A673 (cell line): ENCODE measurements at places on chromosomes 3 and 15.

DNA sequence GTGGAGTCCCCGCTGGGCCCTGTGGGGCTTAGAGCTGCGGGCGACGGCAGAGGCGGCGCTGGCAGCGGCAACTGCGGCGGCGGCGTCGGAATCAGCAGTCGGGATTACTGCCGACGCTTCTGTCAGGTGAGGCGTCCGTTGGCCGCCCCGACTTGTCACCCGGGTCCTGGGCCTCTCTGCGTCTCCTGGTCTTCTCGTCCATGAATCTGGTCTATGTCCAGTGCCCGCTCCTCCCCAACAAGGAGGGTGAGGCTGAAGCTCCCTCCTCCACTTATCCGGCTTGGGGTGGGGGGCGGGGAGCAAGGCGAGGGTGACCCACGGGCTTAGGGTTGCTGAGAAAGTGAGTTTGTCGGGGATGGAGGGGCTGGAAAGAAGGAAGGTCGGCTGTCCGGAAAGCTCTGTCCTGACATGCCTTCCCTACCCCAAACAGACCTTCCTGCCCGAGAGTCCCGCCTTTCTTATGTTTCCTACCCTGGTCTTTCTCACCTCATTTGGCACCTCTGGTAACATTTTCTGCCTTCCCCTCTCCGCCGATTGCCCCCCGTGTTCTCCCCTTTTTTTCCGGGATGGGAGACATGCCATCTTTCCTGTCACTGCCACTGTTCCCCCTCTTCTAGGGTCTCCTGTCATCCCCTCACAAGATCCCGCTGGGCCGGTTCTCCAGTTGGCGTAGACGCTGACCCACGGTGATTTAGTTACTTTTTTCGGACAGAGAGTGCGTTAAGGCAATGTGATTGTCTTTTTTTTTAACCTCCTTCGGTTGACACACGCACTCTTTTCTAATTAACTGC, 520 bp downstream of the ZNF654 start:
- no peak for DNase-seq

- no peak for DNase-seq
Observed at GRCh38 chr3:64380546-64380945, 155.3 kb upstream of the PRICKLE2 start.

DNA sequence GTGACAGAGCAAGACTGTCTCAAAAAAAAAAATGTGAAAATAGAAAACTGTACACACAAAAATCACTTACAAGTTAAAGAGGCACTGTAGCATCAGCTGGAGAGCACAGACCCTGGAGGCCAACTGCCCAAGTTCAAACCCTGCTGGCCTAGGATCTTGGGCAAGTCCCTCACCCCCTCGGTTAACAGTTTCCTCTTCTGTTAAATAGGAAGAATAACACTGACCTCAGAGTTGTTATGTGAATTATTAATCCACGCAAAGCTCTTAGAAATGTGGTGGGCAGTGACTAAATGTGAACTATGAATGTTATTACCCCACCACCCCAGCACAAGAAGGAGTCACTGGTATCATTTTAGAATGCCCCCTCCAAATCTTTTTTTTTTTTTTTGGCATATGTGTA, 11.2 kb downstream of the CIB1 start:
- DNase-seq = no peak

DNA sequence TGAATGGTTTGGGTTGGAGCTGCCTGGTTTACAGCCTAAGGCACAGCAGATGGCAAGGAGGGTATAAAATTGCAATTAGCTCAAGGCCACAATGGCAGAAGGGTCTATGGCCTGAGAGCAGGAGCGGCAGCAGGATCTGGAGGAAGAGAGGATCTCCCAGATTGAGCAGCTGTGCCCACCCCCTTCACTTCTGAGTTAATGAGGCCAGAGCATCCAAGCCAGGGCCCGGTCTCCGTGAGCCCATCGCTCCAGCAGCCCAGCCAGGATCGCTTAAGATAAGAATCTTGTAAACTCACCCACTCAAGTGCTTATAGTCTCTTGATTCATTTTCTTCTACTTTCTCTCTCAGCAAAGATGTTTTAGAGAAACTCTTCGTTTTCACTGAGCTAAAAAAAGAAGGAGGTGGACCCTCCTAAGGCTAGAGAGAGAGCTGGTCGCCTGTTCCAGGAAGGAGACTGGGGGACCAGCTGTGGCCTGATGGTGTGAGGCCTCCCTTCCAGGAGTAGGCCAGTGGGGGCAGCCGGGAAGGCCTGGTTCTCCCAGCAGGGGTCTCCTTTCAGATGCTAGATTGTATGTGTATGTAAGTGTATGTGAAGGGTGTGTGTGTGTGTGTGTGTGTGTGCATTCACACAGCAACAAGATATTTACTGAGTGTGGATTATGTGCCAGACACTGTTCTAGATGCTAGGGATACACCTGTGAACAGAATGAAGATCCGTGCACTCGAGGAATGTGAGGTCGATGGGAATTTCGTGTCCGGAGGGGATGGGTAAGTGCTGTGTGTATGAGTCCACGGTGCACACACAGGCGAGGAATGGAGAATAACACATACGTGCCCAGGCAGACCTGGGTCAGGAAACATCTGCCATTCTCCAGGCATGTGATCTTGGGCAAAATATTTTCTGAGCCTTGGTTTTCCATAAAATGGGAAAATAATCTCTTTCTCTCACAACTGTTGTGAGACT, 18.6 kb downstream of the MAGEF1 start:
- DNase-seq = no peak
